ENCODE measurements at places on chromosomes 2 and 18.

GRCh38 chr2:46143429-46144132, 153.6 kb upstream of the EPAS1 start:
- no peak for DNase-seq

DNA sequence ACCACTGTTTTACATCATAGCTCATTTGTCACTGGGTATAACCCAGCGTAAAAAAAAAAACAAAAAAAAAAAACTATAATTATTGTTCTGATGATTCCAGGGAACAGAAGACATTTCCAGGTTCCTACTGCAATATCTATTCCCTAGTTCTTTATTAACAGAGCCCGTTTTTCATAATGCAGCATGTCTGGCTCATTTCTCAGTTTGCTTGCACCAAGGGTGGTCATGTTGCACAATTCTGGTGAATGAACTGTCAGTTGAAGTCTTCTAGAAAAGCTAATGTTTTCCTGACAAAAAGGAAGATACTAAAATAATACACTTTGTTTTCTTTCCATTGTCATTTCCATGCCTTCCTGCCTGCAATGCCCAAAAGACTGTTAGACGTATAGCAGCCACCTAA, 180.1 kb downstream of the RDH14 start:
- no peak for DNase-seq

- no peak for DNase-seq
Measured at GRCh38 chr2:72757177-72757775, 68.6 kb downstream of the EXOC6B start.

- DNase-seq, result no peak
Measured at GRCh38 chr2:233107831-233108300, 47.7 kb downstream of the INPP5D start.

DNA sequence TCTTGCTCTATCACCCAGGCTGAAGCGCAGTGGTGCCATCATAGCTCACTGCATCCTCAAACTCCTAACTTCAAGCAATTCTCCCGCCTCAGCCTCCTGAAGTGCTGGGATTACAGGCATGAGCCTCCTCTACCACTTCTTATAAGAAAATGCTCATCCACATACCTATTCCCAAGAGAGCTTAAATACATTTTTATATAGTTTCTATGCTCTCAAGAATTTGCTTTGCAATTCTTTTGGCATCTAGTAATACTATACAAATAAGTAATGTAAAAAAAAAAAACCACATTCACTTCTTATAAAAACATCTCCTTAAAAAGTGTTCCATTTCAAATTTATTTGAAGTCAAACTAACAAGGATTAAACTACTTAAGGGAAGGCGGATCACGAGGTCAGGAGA, 197.3 kb downstream of the DNAH7 start:
- DNase-seq, result no peak

GRCh38 chr2:227804975-227805374, 8.7 kb upstream of the CCL20 start:
- DNase-seq, result no peak

DNA sequence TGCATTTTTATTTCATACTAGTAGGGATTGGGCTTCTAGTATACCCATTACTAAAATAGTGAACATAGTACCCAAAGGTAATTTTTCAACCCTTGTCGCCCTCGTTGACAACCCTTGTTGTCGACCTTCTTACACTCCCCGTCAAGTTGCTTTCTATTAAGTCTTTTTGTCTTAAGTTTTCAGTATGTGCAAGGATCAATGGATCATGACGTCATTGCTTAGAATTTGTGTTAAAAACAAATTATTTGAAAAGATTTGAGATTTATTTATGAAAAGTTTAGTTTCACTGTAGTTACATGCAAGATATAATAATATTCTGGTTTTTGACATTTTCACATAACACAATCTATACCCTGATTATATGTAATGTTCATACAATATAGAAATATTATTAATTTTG, 110.4 kb downstream of the CBLN2 start:
- DNase-seq, result no peak

DNA sequence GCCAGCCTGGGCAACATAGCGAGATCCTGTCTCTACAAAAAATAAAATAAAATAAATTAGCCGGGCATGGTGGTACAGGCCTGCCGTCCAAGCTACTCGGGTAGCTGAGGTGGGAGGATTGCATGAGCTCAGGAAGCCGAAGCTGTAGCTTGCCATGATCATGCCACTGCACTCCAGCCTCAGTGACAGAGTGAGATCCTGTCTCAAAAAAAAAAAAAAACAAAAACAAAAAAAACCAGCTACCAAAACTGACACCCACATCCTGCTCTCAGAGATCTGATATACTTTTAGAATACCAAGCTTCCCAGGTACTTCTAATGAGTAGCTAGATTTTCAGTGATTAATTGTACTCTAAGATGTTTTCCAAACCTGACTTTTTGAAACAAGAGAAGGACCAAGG, 74.0 kb downstream of the TTC27 start:
- DNase-seq, result no peak

DNA sequence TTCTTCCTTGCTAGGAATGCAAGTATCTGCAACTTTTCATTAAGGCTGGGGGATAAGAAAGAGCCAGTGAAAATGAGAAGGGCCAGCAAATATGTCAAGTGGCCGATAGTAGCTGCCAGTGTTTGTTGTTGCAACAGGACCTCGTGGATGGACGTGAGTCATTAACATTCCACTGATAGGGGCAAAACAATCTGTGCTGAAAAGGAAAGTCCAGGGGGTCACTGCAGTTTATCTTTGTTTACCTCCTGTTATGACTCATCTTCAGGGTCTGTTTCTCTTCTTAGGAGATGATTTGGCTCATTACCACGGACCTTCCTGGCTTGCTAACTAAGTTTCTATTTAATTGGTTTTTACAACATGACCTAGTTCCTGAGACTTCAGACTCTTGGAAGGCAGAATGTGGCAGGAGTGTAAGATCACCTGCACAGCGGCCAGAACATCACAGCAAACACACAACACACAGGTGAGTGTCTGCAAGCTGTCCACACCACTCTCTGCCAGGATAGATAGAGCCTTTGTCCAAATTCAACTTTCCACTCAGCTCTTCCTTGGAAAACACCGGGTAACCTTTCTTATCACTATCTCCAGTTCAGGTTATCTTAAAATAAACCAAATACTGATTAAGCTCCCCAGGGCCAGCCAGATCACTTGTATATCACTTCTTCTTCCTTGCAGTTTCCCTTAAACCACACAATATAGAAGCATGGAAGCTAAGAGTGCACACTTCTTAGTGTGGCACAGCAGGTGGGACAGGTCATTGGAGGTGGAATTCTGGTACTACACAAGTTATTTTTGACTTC, 157.5 kb upstream of the LMAN1 start:
- no peak for DNase-seq

DNA sequence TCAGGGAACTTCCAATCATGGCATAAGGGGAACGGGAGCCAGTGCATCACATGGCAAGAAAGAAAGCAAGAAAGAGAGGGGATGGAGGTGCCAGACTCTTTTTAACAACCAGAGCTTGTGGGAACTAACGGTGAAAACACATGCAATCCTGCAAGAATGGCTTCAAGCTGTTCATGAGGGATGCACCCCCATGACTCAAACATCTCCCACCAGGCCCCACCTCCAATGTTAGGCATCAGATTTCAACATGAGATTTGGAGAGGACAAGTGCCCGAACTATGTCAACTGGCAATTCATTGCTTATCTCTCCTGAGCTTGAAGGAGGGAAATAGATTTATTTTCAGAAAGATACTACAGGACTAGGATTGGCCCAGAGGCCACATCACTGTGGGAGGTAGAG, 270.0 kb downstream of the SLC4A3 start:
- DNase-seq, result no peak

DNA sequence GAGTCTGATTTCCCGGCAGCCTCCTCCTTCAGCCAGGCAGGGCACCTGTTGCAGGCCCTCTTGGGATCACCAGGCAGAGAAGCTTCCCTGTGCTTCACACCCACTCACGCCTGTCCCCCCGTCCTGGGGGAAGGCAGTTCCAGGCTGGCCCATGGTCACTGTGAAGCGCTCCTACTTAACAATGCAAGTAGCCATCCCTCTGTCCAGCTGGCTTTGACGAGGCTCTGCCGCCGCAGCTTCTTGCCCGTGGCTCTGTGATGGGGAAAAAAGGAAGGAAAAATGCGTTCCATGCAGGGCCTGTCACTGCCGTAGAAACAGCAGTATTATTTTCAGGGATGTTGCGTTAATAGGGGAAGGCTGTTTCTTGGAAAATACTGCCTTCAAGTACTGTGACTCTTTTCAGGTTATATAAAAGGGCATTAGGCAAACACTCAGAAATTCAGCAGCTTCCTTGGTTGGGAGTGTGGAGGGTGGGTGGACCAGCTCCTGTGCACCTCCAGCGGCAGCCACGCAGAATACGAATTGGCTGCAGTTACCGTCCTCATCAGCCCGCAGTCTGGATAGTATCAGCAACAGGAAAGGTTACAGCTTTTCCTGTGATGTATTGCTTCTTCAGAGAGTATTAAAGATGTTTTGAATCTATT, 232.3 kb downstream of the KLHL29 start:
- DNase-seq, result no peak

DNA sequence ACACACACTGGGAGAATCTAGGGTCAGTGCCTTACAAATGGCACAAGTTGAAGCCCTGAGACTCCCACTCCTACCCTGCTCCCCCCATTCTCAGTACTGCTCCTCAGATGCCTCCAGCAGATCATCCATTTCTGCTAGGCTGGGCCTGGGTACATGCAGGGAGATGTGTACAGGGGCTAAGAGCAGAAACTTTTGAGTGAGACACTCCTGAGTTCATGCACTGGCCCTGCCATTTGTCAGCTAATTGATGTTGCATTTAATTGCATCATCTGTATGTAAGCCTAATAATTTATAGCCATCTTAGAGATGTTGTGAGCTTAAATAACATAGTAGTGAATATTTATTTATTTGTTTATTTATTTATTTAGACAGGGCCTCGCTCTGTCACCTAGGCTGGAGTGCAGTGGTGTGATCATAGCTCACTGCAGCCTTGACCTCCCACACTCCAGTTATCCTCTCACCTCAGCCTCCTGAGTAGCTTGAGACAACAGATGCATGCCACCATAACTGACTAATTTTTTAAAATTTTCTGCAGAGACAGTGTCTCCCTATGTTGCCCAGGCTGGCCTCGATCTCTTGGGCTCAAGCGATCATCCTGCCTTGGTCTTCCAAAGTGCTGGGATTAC, 4.8 kb upstream of the CASP8 start:
- peak; percentile 7 for DNase-seq

DNA sequence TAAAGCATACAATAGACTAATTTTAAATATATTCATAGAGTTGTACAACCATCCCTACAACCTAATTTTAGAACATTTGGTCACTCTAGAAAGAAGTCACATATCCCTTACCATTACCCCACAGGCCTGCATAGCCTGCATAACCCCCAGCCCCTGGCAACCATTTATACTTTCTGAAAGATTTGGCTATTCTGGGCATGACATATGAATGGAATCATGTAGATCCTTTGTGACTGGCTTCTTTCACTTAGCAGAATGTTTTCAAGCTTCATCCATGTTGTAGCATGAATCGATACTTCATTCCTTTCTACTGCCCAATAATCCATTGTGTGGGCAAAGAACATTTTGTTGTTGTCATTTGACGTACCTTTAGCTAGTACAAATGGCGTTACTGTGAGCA, 151.5 kb downstream of the WDSUB1 start:
- no peak for DNase-seq

GRCh38 chr18:46283268-46283667, 179.1 kb downstream of the HAUS1 start:
- no peak for DNase-seq

- DNase-seq, result no peak
Measured at GRCh38 chr18:63788447-63789096, 13.4 kb downstream of the SERPINB7 start.

DNA sequence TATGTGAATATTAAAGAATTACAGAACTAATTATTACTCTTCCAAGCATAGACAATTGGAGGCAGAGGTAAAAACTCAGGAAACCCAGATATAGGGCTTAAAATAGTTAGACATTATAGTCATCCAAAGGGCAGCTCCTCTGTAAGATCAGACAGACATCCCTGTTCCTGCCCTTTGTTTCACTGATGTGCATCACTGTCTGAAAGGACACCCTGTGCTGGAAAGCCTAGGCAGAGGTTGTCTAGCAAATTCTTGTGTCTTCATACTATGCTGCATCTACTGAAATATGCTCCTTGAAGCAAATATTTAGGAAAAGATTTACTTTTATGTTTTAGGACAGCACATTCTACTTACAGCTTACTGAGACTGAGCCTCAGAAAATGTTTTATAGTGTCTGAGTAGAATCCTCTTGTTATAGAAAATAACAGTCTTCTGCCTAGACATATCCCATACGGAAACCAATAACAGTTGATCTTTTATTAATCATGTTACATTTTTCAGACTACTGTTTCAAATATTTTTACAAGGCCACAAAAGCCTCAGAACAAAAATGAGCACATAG, 977.3 kb upstream of the CDH2 start:
- DNase-seq, result no peak
